SJSA1 (cell line): ENCODE measurements at places on chromosomes 16 and 17. TPM values are rescaled to one million over a fixed set of nuclear protein-coding genes. Genes with fewer than 3 reads are reported as not detected.

DNA sequence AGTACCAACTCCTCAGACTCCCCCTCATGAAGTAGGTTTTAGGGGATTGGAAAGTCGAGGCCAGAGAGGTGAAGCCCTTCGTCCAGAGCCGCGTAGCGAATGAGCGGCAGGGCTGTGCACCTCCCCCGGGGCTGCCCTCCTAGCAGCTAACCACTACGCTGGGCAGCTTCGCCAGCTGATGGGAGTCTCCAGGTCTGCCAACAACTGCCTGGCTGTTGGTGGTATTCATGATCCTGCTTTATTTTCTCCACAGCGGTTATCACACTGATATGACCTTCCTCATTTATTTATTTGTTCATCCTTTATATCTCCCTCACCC, 773 bp upstream of the NETO2 start:
- DNase-seq = no peak

DNA sequence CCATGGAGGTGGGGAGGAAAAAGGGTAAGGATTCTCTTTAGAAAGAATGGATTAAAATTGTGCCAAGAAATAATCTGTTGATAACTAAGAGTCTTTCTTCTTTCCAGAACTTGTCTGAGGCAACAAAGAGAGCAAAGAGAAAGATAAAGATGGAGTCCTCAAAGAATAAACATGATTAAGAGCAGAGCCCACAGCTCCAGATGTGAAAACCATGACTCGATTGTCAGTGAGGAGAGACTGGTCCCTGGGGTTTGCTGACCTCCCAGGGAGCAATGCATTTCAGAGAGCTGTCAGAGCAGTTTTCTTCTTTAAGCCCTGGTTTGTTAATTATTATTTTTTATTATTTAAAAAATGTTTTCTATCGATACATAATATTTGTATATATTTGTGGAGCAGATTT, 74.6 kb downstream of the TMEM100 start:
- no peak for DNase-seq

DNA sequence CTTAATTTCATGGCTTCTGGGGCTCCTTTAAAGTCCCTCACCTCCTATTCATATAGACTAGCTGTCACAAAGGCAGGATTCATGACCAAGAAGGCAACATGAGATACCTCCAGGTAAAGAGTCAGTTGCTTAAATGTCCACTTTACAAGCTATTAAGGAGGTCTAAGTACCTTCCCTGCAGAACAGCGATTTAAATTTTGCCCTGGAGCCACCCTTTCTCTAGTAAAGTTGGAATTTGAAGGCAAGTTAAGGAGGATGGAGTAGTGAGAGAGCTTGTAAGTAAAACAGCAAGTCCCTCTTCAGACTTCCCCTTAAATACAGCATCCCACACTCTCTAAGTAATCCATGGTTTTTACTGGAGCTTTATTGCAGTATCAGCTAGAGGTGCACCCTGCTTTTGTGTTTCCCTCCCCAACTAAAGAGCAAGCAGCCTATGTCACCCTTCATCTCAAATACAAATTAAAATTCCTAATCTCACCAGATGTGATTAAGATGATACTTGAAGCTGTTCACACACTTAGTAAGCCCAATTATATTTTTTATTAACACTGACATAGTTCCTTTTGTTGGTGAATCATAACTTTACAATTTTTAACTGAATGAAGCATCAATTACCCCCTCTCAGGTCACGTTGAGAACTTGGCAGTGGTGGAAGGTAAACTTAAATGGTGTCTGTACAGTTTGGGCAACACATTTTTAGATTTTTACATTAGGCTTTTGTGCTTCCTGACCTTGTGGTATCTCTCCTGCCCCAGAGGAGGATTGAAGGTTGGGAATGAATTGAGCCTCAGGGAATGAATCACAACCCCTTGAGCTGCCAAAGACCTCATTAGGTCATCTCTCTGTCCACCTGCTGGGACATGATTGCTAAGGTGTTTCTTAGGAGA, 108.9 kb downstream of the TANGO6 start:
- no peak for DNase-seq

GRCh38 chr17:34051046-34051445, 204.0 kb upstream of the CCL2 start:
- DNase-seq = no peak

GRCh38 chr16:86761111-86762031, 183.0 kb downstream of the FOXL1 start:
- peak; percentile 82 for DNase-seq

DNA sequence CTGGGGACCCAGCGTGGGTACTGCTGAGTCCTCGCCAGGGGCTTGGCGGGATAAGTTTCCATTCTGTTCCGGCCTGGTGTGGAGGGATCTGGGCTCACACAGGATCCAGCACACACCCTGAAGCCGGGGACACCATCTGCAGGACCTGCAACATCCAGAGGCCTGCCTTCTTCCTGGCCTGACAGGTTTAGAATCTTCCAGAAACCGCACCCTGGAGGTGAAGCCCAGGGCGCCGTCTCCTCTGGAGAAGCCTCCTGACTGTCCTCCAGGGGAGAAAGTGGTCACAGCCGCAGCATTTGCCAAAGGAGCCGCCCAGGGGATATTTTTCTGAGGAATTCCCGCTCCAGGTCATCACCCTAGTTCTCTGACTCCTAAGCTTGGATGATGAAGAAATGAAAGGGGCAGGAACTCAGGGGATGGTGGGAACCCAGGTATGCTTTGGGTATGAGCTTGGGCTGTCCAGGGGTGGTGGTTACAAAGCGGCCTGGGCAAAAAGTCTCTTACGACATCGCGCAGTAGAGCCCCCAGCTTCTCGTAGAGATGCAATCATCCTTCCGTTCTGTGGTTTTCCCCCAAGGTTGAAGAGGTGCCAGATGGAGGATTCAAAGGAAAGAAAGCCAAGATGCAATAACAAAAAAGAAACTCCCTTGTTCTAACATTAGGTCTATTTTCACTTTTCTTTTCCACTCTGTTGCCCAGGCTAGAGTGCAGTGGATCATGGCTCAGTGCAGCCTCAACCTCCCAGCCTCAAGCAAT, 9.1 kb upstream of the CRISPLD2 start:
- no peak for DNase-seq

GRCh38 chr17:4872786-4873185, 26.6 kb upstream of the C17orf107 start:
- no peak for DNase-seq

Gene MEIOB
- not detected in 2 replicates for total RNA-seq

Gene MT1G
- not detected in 2 replicates for total RNA-seq
